ENCODE measurements at places on chromosomes 7 and 10.

- no peak for DNase-seq
These were observed 205.0 kb downstream of the DIP2C start for GRCh38 chr10:484441-484924.

GRCh38 chr10:129942936-129943715 lies 20.9 kb downstream of the EBF3 start:
- no peak for DNase-seq

- DNase-seq, result no peak
These were observed 26.4 kb downstream of the NUDT13 start for GRCh38 chr10:73136627-73137026.

GRCh38 chr10:42242135-42242805 lies 396.1 kb downstream of the ZNF33B start:
- no peak for DNase-seq

GRCh38 chr10:123582084-123582989 lies 83.8 kb upstream of the GPR26 start:
- peak; percentile 41 for DNase-seq

DNA sequence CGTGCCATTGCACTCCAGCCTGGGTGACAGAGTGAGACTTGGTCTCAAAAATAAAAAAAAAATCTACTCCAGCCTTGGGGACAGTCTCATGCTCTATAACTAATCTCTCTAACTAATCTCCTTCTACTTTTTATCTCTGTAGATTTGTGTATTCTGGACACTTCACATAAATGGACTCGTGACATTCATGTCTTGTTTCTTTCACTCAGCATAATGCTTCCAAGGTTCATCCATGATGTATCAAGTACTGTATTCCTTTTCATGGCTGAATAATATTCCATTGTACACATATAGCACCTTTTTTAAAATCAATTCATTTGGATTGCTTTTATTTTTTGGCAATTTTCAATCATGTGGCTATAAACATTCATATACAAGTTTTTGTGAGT lies 9.8 kb upstream of the COL26A1 start:
- DNase-seq, result no peak

DNA sequence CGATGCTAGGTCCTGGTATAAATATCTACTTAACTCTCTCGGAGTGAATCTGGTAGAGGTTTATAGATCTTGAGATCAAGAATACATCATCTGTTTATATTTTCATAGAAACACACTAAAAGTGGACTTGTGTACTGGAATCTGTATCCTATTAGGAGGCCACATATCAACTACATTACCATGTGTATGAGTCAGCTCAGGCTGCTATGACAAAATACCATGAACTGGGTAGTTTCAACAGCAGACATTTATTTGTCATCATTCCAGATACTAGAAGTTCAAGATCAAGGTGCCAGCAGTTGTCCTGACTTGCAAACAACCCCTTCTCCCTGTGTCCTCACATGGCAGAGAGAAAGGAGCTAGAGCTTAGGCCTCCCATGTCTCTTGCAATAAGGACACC lies 113.9 kb upstream of the PFKP start:
- DNase-seq, result no peak

DNA sequence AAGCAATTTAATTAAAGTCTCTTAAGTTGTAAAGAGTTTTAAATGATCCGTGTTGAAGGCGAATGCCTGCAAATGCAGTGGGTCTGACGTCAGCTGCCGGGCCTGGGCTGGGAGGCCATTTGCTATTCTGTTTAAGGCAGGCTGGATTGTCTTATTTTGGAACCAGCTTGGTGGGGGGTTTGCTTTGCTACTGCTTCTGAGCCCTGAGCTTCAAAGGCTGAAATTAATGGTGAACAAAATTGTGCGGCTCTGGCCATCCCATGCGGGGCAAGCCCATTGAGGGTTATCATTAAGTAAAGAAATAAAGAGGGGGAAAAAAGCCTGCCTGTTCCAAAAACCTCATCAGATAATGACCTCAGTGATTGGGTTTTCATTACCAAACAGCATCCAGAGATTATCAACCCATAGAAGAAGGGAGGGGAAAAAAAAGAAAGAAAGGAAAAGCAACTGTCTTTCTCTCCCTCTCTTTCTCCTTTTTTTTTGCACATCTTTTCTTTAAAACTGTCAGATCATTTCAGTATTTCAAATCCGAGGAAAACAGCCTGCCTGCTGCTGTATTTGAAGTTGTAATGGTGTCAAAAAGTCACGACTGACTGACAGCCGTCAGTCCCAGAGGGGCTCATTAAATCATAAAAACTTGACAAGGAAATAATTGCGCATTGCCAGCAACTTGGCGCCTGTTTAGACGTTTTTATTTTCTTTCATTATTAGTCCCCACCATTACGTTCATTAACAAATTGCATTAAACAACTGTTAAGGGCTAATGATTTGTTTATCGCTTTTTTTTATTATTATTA lies 131.9 kb upstream of the TCF7L2 start:
- no peak for DNase-seq

DNA sequence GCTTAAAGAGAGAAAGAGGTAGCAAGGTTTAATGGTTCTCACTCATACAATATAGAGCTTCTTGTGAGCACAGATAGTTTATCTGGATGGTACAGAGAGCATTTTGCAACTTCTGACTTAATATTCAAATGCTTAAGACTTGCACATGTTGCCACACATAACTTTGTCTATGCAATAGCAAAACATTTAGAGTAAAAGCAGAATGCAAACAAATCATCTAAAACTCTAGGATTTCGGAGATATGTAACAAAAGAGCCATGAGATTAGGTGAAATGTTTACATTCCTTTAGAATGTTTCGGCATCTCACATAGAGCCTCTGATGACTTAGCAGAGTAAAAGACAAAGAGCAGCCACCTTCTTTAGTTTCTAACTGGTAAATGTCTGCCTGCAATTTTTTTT lies 717.1 kb upstream of the LRRN3 start:
- no peak for DNase-seq

- DNase-seq, result no peak
These were observed 185.3 kb downstream of the DIP2C start for GRCh38 chr10:504121-504611.

DNA sequence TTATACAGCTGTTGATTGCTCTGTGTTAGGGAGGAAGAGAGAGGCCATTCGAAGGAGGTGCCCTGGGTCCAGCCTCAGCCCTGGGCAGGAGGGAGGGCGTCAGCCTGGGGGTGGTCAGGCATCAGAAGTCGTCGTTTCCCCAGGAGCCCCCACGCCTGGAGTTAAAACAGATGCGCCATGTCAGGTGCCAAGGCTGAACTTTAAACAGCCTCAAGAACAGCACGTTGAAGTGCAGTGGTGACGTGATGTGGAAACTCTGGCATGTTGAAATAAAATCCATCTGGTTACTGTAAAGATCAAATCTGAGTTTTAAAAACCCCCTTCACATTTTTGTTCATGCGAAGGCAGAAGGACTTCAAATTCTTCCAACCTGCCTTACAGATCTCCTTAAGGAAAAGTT lies 128.4 kb upstream of the PPP2R2D start:
- no peak for DNase-seq
